IMR-90 (cell line): ENCODE measurements at places on chromosomes 5 and 9. TPM values are rescaled to one million over a fixed set of nuclear protein-coding genes. Genes with fewer than 3 reads are reported as not detected.

- no peak for DNase-seq
These were observed 51.8 kb downstream of the EPB41L4B start for GRCh38 chr9:109269081-109269480.

DNA sequence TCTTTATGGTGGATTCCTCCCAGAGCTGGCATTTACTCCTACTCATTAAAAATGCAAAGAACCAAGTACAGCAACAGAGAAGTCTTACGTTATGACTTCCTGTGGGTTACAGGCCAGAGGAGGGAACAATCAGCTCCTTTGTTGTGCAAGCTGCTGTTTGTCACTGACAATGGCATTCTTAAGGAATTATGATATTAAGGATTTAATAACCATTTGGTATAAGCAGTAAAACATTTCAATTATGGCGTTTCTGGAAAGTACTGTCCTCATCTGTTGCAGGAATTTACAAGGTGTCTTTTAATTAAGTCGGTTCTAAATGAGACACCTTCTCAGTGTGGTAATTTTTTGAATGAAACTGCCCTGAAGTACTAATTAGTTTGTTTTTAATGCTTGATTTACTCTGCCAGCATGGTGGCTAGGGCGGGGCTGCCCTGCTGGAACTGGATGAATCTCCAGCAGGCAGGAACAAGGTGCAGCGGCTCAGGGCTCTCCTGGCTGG is 49.1 kb upstream of the VDAC1 start:
- peak; percentile 8 for DNase-seq

Gene PCDHGC3
- 21.1 and 21.9 TPM in 2 replicates for total RNA-seq

GRCh38 chr9:121814594-121814993 is 163.2 kb downstream of the DAB2IP start:
- DNase-seq, result no peak

Gene SPATA31C1
- not detected in 2 replicates for total RNA-seq
